ENCODE measurements at places on chromosomes 7 and 10.

- no peak for DNase-seq
These were observed 1.1 kb upstream of the AKR1C3 start for GRCh38 chr10:5092848-5093790.

DNA sequence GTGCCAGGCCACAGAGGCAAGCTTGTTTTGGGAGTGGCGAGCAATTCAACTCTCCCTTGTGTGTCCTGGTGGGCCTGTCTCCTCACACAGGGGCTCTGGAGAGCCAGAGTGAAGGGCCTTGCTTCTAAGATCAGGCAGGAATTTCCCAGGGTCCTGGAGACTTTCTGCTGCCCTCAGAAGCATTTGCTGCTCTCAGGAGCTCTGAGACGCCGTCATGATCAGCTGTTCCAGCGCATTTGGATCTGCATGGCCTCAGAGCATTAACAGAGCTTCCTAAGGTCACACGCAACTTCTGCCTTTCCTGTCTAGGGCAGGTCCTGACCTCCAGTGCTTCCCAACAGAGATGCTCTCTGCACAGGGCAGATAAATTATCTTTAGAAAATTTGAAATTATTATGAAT lies 52.2 kb upstream of the C10orf90 start:
- no peak for DNase-seq

- no peak for DNase-seq
These were observed 196.5 kb upstream of the PRPS1L1 start for GRCh38 chr7:18224138-18224537.

- no peak for DNase-seq
These were observed 40.4 kb upstream of the TMEM229A start for GRCh38 chr7:124073310-124073645.

- no peak for DNase-seq
These were observed 219.1 kb downstream of the TAX1BP1 start for GRCh38 chr7:27958933-27959548.

GRCh38 chr7:44961844-44962482 lies 16.9 kb downstream of the MYO1G start:
- no peak for DNase-seq

DNA sequence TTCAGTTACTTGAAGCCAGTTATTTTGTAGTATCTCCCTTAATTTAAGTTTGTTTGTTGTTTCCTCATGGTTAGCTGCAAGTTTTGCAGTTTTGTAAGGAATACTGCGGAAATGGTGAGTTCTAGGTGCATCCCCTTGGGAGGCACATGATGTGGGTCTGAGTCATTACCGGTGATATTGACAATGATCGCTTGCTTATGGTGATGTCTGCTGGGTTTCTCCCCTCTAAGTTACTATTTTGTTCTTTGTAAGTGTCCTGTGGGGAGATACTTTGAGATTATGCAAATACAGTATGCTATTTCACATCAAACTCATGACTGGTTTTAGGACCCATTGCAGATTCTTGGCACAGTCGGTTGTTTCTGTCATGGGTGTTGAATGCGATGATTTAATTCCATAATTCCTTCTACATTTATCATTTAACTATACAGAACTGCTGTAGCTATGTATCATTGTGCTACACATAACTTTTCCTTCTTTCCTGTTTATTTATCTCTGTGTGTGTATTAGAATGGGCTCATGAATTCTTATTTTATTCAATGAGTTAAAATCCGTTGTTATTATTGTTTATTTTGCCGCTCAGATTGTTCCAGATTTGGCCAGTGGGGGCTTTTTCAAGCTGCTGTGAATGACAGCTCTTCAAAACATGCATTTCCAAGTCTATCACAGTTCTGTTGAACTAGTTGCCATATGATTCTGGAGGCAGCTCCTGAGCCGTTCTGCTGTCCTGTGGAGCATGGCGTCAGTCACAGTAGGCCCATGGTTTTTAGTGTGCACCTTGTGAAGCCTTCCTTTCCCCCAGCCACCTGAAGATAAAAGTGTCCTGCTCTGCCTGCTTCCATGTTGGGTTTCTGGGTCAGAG lies 18.4 kb downstream of the TSPAN14 start:
- DNase-seq, result no peak

DNA sequence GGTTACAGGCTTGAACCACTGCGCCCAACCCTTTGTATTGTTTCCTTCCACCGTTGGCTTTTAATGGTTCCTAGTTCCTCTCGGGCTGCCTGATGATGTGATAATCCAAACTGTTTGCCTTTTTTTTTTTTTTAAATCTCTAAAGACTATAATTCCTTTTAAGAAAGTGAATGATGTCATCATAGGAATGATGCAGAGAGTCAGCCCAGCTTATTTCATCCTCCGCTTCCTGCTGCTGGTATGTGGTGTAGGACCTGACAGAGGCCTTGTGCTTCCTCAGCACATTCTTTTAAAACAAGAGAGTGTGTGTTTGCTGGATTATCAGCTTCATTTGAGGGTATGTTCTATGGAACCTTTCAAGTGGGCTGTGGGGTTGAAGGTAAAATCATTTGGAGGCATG lies 241.4 kb downstream of the LRMDA start:
- no peak for DNase-seq

- no peak for DNase-seq
These were observed 209.6 kb upstream of the PLXNA4 start for GRCh38 chr7:132785870-132786269.

GRCh38 chr10:62323751-62324150 lies 50.4 kb upstream of the ZNF365 start:
- no peak for DNase-seq

DNA sequence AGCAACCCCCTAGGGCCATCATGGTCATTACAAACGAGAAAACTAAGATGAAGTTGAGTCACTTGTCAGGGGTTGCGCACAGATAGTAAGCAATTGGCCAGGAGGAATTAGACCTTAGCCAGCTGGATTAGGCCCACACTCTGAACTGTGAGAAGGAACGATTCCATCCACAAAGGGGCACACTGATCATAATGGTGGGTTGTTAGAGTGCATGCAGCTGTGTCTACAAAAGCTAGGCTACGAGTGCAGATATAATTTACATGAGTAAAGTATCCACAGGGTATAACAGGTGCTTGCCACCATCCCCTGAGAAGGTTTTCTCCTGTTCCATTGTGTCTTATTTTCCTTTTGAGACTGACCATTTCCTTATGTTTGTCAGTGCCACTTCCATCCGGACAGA lies 16.6 kb upstream of the FAM170B start:
- DNase-seq, result no peak

- DNase-seq, result no peak
These were observed 786.5 kb upstream of the C7orf33 start for GRCh38 chr7:147804032-147804431.

DNA sequence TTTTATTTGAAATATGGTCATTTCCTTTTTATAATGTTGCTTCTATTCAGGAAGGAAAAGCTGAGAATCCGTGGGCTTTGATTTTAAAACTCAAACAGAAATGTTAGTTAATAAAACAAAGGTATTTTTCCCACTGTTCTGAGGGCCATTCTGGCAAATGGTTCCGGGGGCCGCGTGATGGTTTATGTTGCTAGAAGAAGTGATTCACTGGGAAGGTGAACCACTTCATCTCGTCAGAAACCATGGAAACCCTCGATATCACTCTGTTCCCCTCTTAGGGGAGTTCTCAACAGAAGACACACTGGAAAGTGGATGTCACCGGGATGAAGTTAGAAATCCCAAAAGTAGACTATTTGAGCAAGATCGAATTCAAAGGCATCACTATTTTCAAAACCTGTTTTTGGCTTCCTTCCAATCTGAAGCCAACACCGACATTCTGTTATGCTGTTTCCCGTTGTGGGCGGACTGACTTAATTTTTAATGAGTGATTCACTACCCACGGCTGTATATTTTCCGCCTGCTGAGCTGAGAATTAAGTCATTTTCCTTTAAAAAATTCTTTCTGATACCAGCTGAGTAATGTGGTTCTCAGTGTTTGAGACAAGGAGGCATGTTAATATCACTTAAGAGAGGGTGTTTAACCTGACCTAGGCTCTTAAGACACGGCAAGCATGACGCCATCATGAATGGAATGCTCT lies 84.1 kb downstream of the PTPRE start:
- DNase-seq, result no peak

DNA sequence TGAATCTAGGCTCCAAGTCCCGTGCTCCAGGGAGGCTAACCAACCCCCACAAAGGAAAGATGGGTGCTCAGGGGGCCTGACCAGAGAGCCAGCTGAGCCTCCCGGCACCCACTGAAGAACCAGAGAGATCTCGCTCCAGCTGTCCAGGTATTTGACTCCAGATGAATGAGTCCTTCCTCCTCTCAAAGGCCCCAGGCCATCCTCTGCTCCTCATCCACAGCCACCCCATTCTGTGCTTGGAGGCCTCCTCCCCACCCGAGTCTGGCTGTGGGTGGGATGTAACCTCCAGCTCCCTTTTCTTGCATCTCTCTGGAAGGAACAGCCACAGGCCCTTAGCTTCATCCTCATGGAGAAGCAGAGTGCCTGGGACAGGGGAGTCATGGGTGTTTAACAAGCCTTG lies 44.6 kb downstream of the VSTM4 start:
- no peak for DNase-seq

GRCh38 chr7:2386964-2387669 lies 16.3 kb upstream of the CHST12 start:
- DNase-seq, result no peak

Measured in K562 (cell line).